ENCODE measurements at places on chromosomes 4 and X.

DNA sequence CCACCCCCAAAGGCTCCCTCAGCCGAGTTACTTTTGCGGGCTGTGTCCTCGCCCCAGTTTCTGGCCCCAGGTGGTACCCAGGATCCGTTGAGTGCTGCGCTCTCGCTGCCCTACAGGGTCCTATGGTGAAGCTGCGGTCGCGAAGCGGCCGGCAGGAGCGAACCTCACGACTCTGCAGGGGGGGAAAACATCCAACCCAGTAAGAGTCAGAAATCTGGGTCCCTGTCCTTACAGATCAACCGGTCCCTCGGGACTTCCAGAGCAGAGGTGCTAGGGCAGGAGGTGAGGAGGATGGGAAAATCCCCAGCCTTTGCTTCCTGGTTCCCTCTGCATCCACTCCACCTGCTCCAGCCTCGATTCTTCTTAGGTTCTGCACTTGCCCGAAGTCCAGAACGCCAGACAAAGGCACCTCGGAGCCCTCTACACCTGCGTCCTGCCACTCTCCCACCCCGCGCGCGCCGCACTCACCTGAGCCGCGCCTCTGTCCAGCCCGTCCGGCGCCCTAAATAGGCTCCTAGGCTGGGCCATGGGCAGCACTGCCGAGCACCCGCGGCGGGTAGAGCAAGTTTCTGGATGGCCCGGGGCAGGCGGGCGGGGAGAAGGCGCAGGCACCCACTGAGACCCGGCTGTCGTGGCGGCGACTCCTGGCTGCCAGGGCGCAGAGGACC is at the start of gene HS3ST1:
HS3ST1 (minus strand) TSS at position 664 of the 668 bp plus-strand sequence. CDS start 28,889 bp downstream, outside the sequence.
- DNase-seq = no peak

DNA sequence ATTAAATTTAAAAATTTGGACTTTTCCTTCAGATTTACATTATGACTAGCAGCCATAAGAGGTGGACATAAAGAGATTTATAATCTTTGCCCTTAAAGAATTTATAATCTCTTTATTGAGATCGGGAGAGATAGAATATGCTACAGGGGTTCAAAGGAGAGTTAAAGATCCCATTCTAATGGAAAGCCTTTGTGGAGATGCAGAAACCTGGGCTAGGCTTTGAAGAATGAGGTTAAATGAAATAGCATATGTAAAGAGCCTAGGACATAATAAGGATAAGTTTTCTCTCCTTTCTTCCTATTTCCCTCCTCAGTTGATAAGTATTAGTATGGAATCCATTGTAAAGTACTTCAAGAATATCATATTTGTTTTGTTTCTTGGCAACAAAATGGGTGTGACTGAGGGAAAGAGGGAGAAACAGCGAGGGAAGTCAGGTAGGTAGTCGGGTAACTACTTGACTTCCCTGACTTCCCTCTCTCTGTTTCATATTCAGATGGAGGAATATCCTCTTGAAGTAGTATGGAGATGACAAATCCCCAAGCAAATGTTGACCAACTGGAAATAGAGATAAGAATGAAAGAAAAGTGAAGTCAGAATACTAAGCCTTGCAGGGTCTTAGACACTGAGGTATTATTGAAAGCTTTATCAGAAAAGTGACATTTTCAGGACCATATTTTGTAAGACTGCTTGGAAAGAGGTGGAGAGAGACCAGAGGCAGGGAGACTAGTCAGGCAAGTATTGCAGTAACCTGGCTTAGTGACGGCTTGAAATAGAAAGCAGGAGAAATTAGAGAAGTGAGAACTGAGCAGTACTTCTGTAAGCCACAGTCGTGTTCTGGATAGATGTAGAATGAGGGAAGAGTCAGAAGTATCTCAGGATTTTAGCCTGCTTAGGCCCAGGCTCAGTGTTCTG is 82.9 kb downstream of the PDLIM5 start:
- DNase-seq = no peak

DNA sequence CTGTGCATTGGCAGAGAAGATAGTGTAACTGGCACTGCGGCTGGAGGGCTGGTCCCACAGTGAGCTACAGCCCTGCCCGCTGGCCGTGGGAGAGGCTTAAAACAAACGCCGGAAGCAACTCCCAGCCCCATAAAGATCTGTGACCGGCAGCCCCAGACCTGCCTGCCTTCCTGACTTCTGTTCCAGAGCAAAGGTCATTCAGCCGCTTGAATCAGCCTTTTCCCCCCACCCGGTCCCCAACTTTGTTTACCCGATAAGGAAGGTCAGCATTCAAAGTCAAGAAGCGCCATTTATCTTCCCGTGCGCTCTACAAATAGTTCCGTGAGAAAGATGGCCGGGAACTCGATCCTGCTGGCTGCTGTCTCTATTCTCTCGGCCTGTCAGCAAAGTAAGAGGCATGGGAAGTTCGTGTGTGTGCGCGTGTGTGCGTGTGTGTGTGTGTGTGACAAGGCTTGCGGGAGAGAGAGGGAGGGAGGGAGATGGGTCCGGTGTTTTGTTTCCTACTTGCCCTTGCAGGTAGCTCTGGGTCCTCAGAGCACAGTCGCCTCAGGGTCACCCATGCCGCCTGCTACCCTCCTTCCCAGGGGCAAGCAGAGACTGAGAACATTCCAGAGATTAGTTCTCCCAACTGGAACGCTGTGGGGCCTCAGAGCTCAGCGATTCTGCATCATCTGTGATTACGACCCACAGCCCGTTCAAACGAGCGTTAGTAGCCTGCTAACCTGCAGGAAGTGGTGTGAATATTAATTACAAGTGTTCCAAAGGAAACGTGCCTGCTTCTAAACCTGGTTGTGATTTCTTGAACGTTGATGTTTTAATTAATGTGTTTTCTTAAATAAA is at the start of gene MGST2:
MGST2 (plus strand) TSS at position 130 of the 840 bp plus-strand sequence; CDS start at position 331, 201 bp downstream.
- DNase-seq = no peak

DNA sequence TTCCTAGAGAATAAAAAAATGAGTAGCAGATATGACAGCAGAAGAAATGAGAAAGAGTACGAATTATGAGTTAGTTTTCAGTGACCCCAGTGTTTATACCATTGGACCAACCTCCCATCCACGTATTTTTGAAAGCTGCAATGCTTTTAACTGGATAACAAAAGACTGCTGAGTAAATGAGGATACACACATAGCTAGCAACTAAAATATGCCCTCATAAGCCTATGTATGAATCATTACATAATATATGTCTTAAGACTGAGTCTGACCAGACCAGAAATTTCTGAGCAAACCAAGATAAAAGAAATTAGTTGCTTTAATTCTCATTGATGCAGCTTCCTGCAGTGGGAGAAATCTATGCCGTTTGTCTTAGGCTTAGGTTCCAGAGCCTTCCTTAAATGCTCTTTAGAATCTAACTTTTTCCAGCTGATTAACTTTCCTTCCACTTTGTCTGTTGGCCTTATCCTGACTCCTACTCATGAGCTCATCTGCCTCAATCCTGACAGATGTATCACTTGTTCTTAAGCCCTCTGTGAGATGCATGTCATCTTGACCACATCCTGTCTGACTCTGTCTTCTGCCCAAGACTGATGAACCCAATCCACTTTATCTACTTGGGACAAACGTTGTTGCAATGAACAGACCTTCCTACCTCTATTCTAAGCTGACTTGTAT is 301.4 kb upstream of the AADAT start:
- no peak for DNase-seq

- no peak for DNase-seq
Measured at GRCh38 chrX:3545901-3546300, 167.5 kb downstream of the PRKX start.

DNA sequence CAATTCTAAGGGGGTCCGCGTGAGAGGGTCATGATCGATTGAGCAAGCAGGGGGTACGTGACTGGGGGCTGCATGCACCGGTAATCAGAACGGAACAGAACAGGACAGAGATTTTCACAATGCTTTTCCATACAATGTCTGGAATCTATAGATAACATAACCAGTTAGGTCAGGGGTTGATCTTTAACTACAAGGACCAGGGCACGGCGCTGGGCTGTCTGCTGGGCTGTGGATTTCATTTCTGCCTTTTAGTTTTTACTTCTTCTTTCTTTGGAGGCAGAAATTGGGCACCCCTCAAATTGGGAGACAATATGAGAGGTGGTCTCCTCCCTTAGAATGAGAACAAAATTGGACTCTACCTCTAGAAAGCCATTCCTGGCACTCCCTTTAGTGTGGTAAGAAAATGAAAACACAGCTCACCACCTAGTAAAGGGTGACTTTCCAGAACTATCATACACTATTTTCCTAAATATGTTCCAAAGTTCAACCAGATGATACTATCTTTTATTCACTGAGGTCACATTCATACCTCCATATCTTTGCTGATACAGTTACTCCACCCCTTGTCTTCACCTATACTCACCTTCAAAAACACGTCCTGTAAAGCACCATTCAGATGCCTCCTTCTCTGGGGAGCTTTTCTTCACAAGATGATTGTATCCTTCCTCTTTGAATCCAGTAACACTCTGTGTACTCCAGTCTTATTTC is 1058.3 kb upstream of the SLIT2 start:
- DNase-seq = no peak

GRCh38 chr4:167020410-167020809 is 213.9 kb downstream of the SPOCK3 start:
- DNase-seq = no peak

DNA sequence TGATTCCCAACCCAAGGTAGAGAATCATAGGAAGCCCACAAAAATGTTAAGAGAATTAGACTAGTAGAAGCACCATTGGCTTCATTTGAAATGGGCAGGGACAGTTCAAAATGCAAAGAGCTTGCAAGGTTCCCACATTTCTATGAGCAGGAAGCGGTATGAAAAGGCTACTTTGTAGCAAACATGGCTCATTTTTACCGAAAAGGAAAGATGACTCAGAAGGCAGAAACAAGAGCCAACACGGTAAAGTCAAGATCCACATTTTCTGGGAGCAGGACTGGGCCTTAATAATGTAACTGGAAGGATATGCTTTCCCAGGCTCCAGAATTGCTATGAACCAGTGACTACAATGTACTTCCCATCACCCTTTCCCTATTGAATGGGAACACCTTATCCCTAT is 89.5 kb downstream of the GLRA3 start:
- DNase-seq = no peak

DNA sequence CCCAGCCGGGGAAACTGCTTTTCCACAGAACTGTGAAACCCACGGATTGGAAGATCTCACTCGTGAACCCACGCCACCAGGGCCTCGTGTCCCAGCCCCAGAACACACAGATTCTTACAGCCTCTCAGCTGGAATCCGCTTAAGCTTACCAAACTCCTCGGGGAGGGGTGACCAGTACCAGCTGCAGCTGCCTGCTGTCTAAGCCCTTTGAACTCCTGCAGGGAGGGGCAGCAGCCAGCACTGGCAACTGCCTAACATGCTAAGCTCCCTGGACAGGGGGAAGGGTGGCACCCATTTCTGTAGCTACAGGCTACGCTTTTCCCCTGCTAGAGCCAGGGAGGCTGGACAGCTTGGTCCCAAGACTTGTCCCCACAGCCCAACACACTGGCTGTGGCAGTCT is 38.4 kb downstream of the TBL1X start:
- no peak for DNase-seq

DNA sequence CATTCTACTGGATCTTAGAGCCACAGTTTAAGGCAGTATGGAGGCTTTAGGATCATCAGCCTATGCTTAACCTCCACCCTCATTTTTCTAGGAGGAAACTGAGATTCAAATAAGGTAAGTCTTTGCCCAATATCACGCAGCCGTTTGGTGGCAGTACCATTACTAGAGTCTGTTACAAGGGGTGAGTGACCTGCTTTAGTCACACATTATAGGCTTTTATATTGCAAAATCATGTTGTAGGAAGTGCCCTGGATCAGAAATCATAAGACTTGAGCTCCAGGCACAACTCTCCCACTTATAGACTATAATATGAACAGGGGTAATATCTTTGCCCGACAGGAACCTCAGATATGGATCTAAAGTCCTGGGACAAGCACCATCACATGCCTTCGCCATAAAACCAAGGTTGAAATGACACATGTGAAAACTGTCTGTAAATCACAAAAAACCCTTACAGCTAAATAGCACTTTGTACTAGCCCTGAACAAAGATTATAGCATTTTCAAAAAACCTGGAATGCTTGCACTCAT is 19.2 kb downstream of the HPSE start:
- DNase-seq = no peak

GRCh38 chr4:109296527-109296926 is 5.9 kb downstream of the COL25A1 start:
- no peak for DNase-seq

DNA sequence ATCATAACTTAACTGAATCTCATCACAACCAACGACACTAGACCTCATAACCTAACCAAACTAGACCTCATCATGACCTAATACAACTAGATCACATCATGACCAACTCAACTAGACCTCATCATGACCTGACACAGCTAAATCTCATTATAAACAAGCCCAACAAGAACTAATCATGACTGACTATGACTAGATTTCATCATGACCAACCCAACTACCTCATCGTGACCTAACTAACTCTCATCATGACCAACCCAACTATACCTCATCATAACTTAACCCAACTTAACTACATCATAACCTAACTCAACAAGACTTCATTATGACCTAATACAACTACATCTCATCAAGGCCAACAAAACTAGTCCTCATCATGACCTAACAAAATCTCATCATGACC is 86.8 kb downstream of the DHRSX start:
- no peak for DNase-seq

DNA sequence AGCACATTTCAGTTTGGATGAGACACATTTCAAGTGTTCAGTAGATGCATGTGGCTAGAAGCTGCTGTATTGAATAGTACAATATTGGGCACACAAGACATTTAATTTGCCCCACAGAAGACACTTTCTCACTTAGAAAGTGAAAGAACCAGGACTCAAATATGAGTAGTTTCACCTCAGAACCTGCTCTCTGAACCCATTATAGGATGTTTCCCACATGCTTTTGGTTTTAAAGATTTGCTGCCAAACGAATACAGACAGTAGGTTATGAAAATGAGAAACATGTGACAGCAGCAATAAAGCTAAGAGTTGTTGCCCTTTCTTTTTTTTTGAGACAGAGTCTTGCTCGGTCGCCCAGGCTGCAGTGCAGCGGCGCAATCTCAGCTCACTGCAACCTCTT is 32.3 kb downstream of the C4orf54 start:
- no peak for DNase-seq

GRCh38 chrX:17617806-17618205 is 119.5 kb upstream of the SCML1 start:
- no peak for DNase-seq

DNA sequence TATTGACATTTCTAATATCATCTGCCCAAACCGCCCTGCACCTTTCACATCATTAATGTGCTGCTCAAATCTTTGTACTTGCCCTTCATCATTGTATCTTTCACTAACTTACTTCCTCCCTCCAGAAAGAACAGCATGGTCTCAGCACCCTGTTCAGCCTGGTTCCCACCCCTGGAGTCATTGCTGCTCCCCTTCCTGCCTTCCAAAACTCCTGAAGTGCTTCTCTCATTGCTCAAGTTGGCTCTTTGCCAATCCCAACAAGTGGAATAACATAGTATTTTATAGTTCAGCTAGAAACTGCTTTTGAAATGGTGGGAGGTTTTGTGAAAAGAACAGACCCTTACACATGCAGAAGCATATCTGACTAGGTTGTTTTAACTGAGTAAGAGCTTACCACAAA is 14.0 kb upstream of the TTC29 start:
- DNase-seq = no peak
